ENCODE measurements at places on chromosomes 5 and 9.
A peak's percentile ranks its signal among the peaks of the same experiment; 100 is the strongest.

- no peak for DNase-seq
Measured at GRCh38 chr5:132679717-132680380, 6.1 kb downstream of the IL4 start.

GRCh38 chr9:136078498-136079011 lies 16.5 kb downstream of the NACC2 start:
- DNase-seq: no peak

GRCh38 chr5:53031695-53032096 lies 42.5 kb downstream of the ITGA2 start:
- peak; percentile 54 for DNase-seq

DNA sequence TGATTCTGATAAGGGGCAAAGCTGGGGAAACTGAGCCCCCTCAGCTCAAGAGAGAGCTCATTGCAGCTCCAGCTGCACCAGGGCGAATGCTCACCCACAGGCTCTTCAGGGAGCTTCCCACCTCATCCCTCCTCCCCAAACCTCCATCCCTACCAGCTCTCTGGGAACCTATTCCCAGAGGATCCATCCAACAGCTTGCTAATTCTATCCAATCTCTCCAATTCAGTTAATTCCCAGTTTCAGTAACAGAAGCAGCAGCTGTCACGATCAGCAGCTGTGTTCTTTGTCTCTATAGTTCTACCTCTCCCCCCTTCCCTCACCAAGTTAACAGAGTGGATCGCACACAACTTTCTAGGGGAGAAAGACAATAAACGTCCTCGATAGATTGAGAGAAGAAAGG lies 135.5 kb upstream of the EFNA5 start:
- no peak for DNase-seq

DNA sequence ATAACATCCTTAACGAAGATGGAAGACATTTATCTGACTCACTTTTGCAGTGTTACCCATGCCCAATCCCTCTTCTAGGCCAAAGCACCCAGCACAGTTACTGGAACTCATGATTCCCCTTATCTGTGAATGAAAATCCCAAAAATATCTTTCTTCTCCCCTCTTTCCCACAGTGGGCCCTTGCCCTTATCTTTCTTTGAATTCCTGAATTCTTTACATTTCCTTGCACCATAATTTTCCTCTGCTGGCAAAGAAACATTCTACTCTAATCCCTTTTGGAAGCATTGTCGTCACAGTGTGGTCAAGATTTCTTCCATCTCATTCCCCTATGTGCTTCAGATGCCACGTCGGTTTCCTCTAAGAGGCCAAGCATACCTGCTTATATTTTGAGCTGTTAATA lies 135.9 kb upstream of the LIFR start:
- DNase-seq: no peak

GRCh38 chr5:78518365-78519197 lies 130.0 kb downstream of the LHFPL2 start:
- peak; percentile 66 for DNase-seq

DNA sequence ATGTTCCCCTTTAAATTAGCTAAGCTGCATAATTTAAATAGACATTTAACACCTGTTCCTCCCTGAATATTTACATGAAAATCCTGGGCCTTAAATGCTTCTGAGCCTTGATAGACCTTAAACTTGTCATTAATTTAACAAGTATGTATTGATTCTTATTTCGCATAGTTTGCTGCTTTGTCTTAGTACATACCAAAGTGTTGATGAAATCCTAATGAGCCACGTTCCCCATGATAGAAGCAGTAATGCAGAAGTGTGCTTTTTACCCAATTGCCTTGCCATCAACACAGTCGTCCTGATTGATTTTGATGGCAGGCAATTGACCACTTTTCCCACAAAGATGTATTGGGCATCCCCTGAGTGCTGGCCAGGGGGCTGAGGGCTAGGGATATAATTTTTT lies 213.5 kb downstream of the SGCD start:
- no peak for DNase-seq

DNA sequence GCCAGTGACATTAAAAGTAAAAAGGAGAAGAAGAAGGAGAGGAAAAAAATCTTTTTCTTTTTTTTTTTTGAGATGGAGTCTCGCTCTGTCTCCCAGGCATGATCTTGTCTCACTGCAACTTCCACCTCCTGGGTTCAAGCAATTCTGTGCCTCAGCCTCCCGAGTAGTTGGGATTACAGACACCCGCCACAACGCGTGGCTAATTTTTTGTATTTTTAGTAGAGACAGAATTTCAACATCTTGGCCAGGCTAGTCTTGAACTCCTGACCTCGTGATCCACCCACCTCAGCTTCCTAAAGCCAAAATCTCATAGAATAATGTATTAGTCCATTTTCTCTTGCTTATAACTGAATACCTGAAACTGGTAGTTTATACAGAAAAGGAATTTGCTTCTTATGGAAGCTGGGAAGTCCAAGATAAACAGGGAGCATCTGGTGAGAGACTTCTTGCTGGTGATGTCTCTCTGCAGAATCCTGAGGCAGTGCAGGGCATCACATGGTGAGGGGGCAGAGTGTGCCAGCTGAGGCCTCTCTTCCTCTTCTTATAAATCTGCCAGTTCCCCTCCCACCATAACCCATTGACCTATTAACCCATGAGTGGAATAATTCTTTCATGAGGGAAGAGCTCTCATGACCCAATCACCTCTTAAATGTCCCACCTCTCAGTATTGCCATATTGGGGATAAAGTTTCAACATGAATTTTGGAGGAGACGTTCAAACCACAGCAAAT lies 466.3 kb downstream of the GADD45G start:
- DNase-seq: no peak

- DNase-seq: peak; percentile 61
Measured at GRCh38 chr9:91071184-91071990, 269.8 kb downstream of the SYK start.

DNA sequence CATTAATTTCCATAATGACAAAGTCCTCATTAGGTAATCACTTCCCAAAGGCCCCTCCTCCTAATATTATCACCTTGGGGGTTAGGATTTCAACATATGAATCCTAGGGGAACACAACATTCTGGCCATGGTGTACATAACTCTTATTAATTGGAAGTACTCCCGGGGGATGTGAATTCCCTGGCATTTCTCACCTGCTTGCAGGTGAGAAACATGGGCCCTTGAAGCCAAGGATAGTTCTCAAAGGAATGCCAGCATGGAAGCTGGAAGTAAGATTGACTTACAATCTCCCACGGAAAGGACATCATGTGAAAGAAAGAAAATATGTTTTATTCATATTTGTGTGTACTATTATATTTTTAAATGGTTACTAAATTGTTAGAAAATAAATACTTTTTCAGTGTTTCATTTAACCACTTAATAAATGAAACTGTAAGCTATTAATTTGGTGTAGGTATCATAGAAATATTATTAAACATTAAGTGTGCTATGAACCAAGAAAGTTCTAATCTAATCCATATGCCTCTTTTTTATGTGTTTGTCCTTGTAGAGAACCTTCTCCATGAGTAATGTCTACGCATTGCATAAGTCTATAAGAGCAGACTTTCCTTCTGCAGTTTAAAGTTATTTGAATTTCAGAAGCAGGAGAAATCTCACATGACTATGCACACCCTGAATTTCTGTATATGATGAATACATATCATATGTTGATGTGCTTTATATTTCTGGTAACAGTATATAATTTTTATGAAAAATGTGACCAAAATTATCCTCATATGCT lies 59.4 kb downstream of the ANXA1 start:
- no peak for DNase-seq

GRCh38 chr9:108933718-108934322 lies at the start of gene ELP1:
Gene ELP1, minus strand, starts transcription at chr9:108934124. Its CDS starts 2,978 bp downstream, at chr9:108931146.
- DNase-seq: peak; percentile 95

- no peak for DNase-seq
Measured at GRCh38 chr5:157959370-157959769, 100.4 kb upstream of the CLINT1 start.

GRCh38 chr5:35274839-35275509 lies 44.7 kb upstream of the PRLR start:
- DNase-seq: no peak

GRCh38 chr5:139148306-139148705 lies 49.9 kb downstream of the SIL1 start:
- DNase-seq: no peak

DNA sequence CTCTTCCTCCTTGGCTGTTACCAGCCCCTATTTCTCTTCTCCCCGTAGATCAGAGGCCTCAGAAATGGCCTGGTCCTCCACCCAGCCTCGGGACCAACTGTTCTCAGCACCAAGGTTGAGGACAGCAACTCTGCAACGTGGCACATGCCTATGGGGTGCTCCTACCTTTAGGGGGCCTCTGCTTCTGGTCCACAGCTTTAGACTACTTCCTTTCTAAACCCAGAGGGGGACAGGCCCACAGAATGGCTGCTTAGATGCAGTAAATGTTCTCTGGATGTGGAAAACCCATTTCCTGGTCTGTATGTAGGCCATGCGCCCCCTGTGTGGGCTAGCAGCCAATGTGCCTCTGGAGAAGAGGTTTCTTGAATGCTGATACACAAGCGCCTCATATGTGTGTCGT lies 68.4 kb downstream of the NRG2 start:
- no peak for DNase-seq

DNA sequence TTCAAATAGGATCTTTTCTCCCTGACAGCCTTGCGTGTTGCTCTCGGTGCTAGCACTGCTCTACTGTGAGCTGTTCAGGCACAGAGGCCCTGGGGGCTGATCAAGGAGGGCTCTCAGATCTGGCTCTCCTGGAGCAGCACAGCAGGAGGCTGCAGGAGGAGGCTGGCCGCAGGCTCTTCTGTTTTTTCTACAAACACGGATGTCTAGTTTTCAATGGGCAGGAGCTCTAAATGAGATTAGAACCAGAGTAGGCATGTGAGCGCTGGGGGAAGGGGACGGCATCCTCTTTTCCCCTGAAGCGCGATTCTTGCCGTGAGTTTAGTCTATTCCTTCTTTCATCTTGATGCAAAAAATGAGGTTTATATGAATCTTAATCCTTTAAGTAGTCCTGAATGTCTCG lies 61.7 kb upstream of the IRX4 start:
- DNase-seq: no peak

GRCh38 chr5:54024466-54024865 lies 285.9 kb downstream of the ARL15 start:
- no peak for DNase-seq

- no peak for DNase-seq
Measured at GRCh38 chr5:122405751-122406150, 93.7 kb downstream of the SNCAIP start.

DNA sequence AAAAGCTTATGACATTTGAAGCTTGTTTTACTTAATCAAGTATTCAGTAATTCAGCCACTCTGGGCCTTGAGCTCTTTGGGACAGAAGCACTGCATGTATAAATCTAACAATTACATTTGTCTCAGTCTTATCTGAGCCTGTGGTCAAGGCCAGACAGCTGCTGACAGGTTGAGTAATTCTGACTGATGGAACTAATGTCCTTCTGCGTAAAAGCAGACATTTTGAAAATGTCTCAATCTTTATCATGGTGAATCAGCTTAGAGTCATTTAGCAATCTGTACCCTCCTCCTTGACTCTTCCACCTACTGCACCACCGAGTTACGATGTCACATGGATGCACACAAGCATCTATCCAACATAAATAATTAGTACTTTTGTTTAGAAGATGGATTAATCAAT lies 400.0 kb downstream of the ARRDC3 start:
- peak; percentile 71 for DNase-seq

DNA sequence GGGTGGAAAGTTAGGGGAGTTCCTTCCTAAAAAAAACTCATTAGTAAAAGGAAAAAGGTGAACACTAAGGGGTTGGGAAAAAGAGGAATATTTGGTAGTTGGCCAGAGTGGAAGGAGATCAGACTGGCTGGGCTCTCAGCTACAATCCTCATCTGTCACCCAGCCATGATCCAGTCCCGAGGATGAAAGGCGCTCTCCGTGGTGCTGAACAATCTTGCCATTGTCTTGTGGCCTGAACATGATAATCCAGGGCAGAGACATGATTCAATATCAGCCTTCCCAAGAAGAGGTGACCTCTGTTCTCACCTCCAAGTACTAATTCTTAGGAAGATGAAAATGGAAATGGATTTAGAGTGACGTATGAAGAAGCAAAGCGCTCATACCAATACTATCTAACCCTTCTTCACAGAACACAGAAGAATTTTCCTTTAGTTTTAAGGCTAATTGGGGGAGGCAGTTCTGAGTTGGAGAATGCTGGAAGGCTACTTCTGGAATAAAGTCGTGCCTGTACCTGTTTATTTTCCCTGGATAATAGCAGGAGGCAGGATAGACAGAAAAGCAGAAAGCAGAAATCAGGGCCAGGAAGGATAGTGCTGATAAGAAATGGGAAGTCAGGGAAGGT lies 36.6 kb upstream of the MYORG start:
- DNase-seq: peak; percentile 66

GRCh38 chr5:112479418-112479817 lies 60.3 kb upstream of the EPB41L4A start:
- DNase-seq: no peak

GRCh38 chr5:179620703-179621350 lies 2.6 kb downstream of the HNRNPH1 start:
- DNase-seq: no peak

DNA sequence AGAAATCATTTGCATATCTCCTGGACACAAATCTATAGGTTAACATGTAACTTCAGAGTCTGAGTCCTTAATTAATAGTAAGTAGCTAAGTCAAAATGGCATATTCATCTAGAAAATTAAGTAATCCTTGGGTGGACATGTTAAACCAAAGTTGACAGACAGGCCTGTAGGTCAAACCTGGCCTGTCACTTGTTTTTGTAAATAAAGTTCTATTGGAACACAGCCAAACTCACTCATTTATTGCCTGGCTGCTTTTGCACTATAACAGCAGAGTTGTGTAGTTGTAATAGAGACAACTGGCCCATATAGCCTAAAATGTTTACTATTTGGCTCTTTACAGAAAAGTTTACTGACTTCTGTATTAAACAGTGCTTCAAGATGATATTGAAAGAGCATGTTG lies 24.6 kb upstream of the GPR21 start:
- no peak for DNase-seq

DNA sequence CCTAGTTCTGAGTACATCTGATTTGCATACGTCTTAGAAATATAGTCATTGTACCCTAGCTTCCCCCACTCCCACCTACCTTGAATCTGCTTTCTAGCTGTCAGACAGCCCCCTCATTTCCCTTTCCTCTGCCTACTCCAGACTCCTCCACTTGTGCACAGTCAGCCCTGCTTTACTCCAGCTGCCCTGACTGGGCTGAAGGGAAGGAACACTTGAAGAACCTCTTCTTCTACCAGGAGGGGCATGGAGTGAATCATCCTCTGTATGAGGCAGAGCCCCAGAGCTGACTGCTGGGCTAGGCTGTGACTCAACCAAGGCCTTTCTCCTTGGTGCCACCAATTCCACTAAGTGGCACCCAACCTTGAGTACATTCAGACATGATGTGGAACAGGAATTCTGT lies 18.1 kb upstream of the ZFR start:
- no peak for DNase-seq

DNA sequence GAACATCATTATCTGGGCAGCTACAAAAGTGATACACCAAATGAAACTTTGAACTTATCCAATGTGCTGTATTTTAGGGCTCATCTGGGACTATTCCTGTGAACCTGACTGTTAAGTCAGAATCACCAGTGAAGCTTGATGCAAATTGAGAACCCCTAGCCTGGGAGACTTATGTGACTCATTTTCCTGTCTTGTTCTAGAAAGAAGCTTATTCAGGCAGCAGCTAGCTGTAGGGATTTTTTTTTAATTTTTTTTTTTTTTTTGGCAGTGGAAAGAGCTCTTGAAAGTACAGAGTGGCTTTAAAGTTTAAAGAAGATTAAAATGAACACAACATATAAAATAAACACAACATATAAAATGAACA lies 81.1 kb upstream of the TNFAIP8 start:
- no peak for DNase-seq

GRCh38 chr5:131974016-131974415 lies 28.6 kb upstream of the MEIKIN start:
- DNase-seq: no peak
